ENCODE measurements at places on chromosomes 11 and 22. TPM values are rescaled to one million over a fixed set of nuclear protein-coding genes. Genes with fewer than 3 reads are reported as not detected.

Gene APOL5
- total RNA-seq, result not detected

Gene TTC36
- not detected for total RNA-seq

Gene ARHGEF17
- 25.6 TPM for total RNA-seq

Gene AGBL2
- total RNA-seq, result not detected

Gene APOL1
- 17.5 TPM for total RNA-seq

Gene TMEM151A
- total RNA-seq, result not detected

Gene CCND1
- total RNA-seq, result 83.2 TPM

Gene TRIM22
- 87.9 TPM for total RNA-seq

Gene TTC17
- total RNA-seq, result 36.4 TPM

Gene CCDC85B
- total RNA-seq, result 131 TPM

Gene CDCA5
- 2.6 TPM for total RNA-seq

Gene ASRGL1
- total RNA-seq, result 0.44 TPM

Gene SAA2
- not detected for total RNA-seq

Gene PARVG
- not detected for total RNA-seq

Gene RAG2
- not detected for total RNA-seq

Gene GDPD4
- total RNA-seq, result not detected

Gene OR2AG2
- total RNA-seq, result not detected

Gene LINC01488
- total RNA-seq, result not detected

Data from cardiac ventricle fibroblast (primary cell).